ENCODE measurements at places on chromosomes 4 and X. TPM values are rescaled to one million over a fixed set of nuclear protein-coding genes. Genes with fewer than 3 reads are reported as not detected.

IL21 gene
- not detected for total RNA-seq

GRCh38 chrX:150525061-150525919, 43.1 kb upstream of the MTM1 start:
- no peak for DNase-seq

F11 gene
- not detected for total RNA-seq

DNA sequence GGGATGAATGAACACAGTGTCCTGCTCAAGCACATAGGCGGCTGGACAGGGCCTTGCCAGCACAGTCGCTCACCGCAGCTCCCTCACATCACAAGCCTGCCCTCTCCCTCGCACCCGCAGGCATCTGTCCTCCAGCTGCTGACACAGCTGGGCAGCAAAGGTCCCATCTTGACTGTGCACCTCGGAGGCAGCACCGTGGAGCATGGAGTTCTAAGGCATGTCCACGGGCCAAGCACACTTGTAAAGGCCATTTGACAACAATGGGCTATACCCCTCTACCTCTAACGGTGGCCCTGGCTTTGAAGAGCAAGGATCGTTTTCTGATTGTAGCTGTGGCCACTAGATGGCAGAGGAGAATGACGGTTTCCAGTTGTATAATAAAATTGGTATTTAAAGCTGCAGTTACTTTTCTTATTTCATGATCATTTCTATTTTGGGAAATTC, 53.8 kb downstream of the APLN start:
- DNase-seq: no peak

PDGFRA gene
- total RNA-seq: 0.35 TPM

DNA sequence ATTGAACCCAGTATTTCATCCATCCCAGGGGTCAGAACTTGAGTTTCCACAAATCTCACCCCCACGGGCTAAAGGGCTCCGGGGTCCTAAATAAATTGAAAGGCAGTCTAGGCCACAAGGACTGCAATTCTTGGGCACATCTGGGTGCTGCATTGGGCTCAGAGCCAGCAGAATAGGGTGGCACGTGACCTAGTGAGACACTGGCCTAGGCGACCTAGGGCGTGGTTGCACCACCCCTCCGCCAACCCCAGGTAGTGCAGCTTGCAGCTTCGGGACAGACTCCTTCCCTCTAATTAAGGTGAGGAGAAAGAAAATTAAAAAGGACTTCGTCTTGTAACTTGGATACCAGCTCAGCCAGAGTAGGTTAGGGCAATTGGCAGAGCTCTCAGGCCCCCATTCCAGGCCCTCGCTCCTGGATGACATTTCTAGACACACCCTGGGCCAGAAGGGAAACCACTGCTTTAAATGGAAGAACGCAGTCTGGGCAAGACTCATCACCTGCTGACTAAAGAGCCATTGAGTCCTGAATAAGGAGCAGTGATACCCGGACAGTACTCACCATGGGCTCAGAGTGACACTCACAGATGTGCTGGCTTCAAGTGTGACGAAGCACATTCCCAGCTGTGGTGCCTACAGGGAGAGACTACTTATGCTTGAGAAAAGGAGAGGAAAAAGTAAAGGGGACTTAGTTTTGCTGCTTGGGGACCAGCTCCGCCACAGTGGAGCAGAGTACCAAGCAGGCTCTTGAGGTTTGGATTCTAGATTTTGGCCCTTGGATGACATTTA, 735.4 kb downstream of the FSTL5 start:
- DNase-seq: no peak

- DNase-seq: no peak
Observed at GRCh38 chrX:70359458-70359857, 63.7 kb upstream of the GDPD2 start.

SMS gene
- 341 TPM for total RNA-seq

MAGEA9B gene
- not detected for total RNA-seq
